ENCODE measurements at places on chromosomes 1 and 21. TPM values are rescaled to one million over a fixed set of nuclear protein-coding genes. Genes with fewer than 3 reads are reported as not detected.

The ANKRD34A gene
- total RNA-seq = 2.4 TPM

GRCh38 chr1:94543893-94544635 is 2.5 kb upstream of the F3 start:
- peak overlapping the region; percentile 65 for H3K27ac ChIP-seq
- H3K4me1 ChIP-seq = peaks cover 20% of the 10 kb centered on the region
- DNase-seq = no peak
- no peak overlapping the region for H3K4me3 ChIP-seq
- no peaks in the 10 kb centered on the region for H3K36me3 ChIP-seq

DNA sequence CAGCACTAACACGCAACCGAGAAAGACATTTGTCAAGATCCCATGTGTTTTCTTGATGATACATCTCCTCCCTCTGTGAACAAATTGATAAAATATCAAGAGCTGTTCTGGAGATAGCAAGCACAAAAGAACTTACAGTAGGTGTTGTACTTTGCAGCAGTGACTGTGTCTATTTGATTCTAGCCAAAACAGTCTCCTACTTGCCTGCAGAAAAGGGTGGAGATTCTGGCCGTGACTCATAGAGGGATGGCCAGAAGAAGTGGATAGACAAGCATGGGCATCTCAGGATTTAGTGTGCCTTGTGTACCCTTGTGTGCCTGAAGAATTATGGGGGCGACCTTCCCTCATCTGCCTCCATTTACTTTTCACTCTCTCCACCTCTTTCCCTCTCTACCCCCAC is 458.4 kb upstream of the LRRC7 start:
- H3K27ac ChIP-seq = no peak overlapping the region
- no peaks in the 10 kb centered on the region for H3K36me3 ChIP-seq
- H3K4me1 ChIP-seq = no peaks in the 10 kb centered on the region
- no peak overlapping the region for H3K4me3 ChIP-seq
- no peak for DNase-seq
- no peaks in the 10 kb centered on the region for H3K27me3 ChIP-seq

- H3K4me3 ChIP-seq = no peak overlapping the region
- no peaks in the 10 kb centered on the region for H3K27me3 ChIP-seq
- no peaks in the 10 kb centered on the region for H3K36me3 ChIP-seq
- H3K4me1 ChIP-seq = peaks cover 40% of the 10 kb centered on the region
Observed at GRCh38 chr1:4657960-4658541, 3.6 kb downstream of the AJAP1 start.

GRCh38 chr1:60376196-60376595 is 302.6 kb upstream of the C1orf87 start:
- H3K27ac ChIP-seq = no peak overlapping the region
- DNase-seq = no peak
- no peaks in the 10 kb centered on the region for H3K36me3 ChIP-seq

DNA sequence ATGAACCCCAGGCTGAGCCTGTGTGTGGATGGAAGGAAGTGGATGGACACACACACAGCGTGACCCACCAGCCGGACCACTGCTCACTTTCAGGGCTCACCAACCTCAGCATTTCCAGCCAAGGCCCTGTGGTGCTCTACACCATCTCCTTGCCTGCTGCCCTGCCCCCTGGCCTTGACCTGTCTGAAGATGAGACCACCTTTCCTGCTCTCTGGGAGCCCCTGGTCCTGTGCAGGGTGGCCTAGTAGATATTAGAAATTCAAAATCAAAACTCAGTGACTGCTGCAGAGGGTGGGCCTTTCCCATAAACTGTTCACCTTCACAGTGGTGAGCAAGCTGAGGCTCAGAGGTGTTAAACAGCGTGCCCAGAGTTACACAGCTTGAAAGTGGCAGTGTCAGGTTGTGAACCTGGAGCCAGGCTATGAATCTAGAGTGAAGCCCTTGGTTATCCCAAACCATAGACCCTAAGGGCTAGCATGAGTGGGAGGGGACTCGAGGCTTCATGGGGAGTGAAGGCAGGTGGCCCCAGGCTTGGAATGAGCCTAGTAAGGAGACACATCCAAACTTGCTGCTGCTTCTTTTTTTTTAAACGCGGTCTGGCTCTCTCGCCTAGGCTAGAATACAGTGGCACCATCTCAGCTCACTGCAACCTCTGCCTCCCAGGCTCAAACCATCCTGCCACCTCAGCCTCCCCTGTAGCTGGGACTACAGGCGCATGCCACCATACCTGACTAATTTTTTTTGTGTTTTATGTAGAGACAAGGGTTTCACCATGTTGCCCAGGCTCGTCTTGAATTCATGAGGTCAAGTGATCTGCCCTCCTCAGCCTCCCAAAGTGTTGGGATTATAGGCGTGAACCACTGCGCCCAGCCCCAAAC is 41.5 kb downstream of the MAN1C1 start:
- no peaks in the 10 kb centered on the region for H3K36me3 ChIP-seq
- no peaks in the 10 kb centered on the region for H3K27me3 ChIP-seq
- H3K4me1 ChIP-seq = no peaks in the 10 kb centered on the region

DNA sequence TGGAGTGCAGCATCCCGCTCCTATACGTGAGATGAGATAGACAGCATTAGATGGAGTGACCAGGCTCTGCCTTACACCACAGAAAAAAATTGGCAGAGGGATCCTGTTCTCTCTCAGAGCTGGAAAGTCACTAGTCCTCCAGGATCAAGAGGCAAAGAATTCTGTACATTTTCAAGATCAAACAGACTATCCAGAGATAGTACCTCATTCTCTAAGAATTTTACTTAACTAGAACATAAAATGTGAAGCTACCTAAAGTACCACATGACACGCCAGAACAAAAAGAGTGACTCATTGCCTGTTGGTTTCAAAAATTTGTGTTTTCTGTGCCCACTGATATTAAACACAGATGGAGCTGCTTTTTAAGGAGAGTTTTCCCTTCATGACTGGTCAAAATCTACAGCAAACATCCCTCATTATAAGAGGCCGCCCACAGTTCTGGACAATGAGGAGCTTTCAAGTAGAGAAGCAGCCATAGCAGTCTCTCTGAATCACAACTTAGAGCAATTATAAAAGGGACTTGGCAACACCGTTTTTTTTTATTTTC is 32.3 kb downstream of the CD160 start:
- DNase-seq = no peak
- no peak overlapping the region for H3K4me3 ChIP-seq
- H3K27me3 ChIP-seq = no peaks in the 10 kb centered on the region

All from tibial nerve (tissue), 4 donors.